COR-L47 (cell line): ENCODE measurements at places on chromosomes 4 and X.

- no peak for DNase-seq
These were observed 179.6 kb downstream of the CENPC start for GRCh38 chr4:67365661-67366245.

DNA sequence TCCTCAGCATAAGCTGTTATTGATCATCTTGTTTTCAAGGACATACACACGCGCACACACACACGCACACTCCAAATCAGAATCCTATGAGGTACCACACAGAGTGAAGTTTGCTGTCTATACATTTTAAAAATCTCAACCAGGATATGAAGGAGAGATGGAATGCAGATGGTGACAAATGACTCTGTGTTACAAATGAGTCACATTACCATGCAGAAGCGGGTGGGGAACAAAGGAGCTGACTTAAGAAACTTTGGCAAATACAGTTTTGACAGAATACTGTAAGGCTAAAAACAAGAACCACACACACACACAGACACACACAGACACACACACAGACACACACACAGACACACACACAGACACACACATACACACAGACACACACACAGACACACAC is 81.7 kb downstream of the RELL1 start:
- DNase-seq, result no peak

- DNase-seq, result no peak
These were observed 6.3 kb downstream of the ABLIM2 start for GRCh38 chr4:8152090-8152864.

DNA sequence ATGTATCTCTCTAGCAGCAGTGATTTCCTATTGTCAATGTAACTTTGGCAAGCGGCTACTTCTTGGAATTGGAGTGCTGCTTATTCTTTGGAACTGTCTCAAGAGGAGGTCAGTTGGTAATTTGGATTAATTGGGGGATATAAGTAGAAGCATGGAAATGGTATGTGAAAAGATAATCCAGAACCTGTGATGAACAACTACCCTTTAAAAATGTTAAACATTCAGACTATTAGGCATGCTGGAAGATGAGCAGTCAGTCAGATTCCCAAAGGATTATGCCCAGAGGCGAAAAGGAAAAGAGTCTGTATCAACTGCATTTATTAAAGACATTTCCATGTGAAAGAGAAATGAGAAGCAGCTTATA is 62.5 kb downstream of the SEC24D start:
- DNase-seq, result no peak

DNA sequence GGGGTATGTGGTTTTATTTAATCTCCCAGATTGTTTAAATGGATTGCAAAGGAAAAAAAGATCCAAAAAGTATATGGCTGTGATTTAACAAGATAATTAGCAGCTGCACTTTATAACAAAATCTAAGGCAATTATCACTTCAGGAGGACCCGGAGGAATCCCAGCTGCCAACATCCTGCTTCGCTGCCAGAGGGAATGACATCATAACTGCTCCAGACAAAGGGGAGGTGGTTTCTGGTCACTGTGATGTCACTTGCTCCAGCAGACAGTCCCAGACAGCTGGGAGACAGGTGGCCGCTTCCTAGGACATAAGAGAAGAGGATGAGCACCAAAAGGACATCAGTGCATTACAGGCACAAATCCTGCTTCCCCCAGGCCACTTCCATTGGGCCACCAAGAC is 371.0 kb downstream of the BCOR start:
- DNase-seq, result no peak

DNA sequence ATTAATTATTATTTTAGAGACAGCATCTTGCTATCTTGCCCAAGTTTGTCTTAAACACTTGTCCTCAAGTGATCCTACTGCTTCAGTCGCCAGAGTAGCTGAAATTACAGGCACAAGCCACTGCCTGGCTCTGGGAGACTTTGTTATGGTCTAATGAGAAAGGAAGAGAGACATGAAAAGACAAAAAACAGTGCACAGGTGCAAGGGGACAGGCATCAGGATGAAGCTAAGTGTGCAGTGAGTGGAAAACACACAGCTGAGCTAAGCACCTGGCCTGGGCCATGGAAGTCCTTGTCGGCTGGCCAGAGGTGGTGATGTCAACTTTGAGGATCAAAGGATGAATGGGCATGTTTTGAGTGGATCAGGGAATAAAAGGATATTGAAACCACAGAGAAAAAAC is 102.7 kb downstream of the HS3ST1 start:
- no peak for DNase-seq

GRCh38 chr4:151031831-151032605 is 16.9 kb upstream of the LRBA start:
- DNase-seq, result no peak

- DNase-seq, result no peak
These were observed 15.8 kb downstream of the TRPC3 start for GRCh38 chr4:121936101-121936500.

DNA sequence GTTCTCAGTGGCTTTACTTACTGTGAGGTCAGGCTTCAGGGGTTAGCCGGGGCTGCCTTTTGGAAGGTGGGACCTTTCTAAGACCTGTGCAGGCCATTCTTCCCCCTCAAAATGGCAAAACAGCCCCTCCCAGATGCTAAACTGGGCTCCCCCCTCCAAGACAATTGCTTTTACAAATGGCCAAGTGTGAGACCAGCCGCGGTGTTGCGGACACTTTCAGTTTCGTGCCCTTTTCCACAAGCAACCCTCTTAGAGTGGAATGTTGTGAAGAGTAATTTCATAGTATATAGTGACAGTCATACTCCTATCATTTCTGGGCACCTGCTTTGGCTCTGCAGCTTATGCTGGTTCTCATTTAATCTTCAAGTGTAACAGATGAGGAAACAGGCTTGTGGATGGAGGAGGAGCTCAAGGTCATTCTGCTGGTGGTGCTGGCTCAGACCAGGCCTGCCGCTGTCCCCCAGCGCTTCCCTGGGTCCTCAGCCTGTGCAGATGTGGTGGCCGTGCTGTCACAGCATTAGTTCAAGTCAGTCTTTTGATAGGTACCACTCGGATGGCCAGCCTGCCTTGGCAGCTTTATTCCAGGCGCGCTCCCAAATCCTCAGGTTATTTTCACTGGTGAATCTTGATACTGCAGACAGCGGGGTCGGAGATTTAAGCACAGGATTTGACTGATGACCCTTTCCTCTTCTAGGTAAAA is 55.0 kb upstream of the TADA2B start:
- no peak for DNase-seq

DNA sequence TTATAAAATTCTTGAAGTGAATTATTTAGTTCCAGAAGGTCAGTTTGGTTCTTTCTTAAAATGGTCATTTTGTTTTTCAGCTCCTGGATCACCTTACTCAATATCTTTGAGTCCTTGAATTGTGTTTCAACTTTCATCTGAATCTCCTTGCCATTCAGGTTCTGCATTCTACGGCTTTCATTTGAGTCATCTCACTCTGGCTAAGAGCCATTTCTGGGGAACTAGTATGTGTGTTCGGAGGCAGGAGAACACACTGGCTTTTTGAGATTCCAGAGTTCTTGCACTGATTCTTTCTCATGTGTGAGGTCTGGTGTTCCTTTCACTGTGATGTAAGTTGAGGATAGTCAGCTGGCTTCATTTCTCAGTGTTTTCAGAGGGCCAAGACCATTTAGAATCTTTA is 708.4 kb upstream of the FRG1 start:
- no peak for DNase-seq

DNA sequence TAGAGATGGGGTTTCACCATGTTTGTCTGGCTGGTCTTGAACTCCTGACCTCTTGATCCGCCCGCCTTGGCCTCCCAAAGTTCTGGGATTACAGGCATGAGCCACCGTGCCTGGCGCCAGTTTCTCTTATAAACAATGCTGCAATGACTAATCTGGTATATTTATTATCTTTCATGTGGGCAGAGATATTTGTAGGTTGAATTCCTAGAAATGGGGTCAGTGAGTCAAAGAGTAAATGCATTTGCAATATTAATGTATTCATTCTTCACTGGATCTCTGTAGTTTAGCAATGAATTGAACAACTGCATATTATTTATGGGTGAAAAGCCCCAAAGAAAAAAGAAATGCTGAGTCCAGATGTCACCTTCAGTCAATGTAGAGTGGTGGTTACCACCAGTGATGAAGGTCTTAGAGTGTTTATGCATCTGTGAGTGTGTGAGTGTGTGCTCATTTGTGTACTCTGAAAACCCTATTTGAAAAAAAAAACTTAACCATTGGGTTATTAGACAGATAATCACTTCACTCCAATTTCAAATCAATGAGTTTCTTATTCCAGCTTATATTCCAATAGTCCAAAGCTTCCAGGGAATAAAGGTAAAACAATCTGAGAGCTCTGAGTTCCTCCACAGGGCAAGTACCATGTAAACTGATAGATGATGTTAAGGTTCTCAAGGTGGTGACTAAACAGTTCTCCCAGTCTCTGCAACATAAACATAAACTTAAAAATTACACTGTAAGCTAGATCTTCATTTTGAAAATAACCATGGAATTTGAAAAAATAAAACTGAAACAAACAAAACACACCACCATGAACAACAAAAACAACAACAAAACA is 22.6 kb upstream of the CD38 start:
- DNase-seq, result no peak

GRCh38 chrX:100356351-100356896 is 53.6 kb downstream of the PCDH19 start:
- DNase-seq, result no peak

GRCh38 chrX:129953334-129953648 is 29.1 kb upstream of the BCORL1 start:
- DNase-seq, result no peak

GRCh38 chrX:103464774-103465117 is 54.5 kb downstream of the RAB40A start:
- DNase-seq, result peak; percentile 31

DNA sequence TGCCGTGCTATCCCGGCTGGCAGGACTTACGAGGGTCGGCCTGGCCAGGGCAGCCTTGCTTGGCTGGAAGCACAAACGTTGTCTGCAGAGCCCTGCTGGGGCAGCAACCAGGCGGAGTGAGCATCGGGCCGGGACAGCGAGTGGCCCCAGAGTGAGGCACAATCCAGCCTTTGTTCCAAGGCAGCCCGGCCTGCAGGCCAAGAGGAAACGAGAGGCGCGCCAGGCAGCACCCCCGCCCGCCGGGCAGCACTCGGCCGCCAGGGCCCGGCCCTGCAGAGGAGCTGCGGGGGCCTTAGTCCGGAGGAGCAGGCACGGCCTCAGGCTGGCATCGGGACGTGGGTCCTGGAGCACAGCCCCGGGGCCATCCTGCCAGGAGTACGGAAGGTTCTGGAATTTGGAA is 24.1 kb downstream of the FGFRL1 start:
- no peak for DNase-seq

GRCh38 chrX:40501164-40501855 is 79.5 kb upstream of the ATP6AP2 start:
- DNase-seq, result no peak

DNA sequence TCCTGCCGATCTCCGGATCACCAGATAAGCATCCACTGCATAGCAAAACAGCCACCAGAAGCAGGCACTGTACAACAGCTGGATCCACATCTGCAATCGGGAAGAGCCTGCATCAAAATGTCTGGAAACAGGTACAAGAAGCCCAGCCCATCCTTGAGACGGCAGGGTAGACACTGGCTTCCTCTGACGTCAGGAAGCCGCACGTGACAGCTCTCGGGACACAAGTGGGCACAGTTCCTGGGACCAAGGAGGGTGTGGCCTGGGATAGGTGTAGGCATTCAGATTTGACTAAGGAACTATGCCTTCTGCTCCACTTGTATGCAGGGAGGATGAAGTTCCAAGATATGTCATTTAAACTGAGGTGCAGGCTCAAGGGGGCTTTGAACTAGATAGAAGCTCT is 6.3 kb downstream of the GPR143 start:
- DNase-seq, result no peak

DNA sequence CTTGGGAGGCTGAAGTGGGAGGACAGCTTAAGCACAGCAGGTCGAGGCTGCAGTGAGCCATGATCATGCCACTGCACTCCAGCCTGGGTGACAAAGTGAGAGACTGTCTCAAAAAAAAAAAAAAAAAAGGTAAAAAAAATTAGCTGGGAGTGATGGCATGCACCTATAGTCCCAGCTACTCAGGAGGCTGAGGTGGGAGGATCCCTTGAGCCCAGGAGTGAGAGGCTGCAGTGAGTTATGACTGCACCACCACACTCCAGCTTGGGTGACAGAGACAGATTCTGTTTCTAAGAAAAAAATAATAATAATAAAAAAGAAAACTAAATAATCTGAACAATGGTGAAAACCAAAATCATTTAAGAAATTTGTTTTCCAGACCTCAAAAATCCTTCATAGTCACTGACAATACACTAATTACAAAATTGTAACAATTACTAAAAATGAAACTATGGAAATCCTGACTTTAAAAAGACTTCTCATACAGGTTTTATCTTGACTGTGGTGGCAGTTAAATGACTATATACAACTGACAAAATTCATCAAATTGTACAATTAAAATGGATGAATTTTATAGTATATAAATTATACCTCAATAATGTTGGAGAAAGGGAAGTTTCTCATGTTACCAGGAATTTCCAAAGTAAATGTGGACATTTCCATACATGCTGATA is 31.3 kb downstream of the PHF8 start:
- no peak for DNase-seq

DNA sequence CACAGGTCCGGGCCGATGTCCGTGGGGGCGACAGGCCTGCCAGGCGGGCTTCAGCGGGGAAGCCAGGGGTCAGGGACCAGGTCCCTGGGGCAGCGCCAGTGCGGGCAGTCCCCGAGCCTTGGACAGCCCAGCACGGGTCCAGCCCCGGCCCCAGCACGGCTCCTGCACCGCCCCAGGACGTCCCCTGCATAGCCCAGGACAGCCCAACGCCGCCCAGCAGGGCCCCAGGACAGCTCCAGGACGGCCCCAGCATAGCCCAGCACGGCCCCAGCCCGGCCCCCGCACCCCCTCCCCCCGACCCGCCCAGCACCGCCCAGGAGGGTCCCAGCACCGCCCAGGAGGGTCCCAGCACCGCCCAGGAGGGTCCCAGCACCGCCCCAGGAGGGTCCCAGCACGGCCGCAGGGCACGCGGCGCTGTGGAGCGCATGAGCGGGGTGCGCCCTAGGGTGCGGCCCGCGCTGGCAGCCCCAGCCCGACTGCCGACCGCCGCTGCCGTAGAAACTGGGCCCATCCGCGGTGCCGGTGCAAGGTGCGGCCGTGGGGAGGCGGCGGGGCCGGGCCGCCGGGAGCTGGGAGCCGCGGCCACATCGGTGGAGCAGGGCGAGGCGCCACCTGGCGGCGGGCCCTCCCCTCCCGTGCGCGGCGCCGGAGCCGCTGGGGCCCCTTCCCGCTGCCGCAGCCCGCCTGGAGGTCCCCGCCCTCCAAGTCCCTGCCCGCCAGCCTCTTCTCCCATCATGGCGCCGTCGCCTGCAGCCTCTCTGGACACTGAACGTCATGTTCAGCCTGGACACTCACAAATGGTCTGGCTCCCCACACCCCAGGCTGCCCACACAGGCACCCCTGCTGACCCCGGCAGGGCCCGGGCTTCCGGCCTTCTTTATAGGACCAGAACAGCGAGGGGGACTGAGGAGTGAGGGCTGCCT is 106.8 kb upstream of the NKX1-1 start:
- DNase-seq, result no peak

DNA sequence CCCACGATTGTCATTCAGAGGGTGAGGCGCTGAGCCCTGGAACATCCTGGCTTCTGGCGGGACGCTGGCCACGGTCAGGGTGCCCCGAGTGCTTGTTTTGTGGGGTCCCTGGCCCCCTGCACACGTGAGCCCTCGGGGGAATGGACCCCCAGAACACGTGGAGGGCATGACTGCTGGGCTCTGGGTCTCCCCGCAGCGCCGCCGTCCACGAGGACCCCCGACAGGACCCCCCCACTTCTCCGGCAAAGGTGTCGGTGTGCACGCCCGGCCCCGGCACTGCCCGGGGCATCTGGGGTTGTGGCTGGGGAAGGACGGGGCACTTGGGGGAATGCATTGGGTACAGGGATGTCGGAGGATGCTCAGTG is 13.9 kb upstream of the GTPBP6 start:
- DNase-seq, result no peak
